ENCODE measurements at places on chromosomes 7 and 10.

DNA sequence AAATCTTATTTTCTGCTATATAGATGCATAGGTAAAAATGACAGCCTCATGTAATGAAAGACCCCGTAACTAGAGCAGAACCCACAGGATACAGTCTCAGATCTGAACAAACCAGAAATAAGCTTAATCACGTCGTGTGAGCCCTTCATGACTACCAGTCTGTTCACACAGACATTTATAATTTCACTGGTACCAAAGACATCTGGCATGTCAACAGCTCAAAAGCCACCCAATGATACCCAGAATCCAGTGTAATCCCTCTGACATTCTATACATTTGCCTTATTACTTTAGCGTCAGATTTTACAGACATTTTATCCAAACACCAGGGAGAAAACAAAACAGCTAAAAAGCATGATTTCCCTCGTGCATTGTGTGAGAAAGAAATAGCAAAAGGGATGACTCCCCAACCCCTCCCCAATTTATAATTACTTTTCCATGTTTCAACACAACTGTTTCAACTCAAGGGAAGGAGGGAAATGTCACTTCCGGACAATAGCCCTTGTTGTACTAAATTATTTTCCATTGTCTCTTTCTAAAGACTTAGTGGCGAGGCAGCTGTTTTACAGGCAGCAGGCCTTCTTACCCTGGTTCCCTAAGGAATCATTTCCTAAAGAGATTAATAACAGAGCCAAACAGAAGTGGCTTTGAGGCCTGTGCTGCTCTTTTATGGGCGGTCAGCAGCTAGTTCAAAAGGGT is 33.2 kb downstream of the DOCK4 start:
- no peak for DNase-seq

- DNase-seq = no peak
Observed at GRCh38 chr7:99000904-99001465, 122.7 kb downstream of the TRRAP start.

GRCh38 chr10:31816318-31816717 is 112.3 kb downstream of the ARHGAP12 start:
- no peak for DNase-seq

DNA sequence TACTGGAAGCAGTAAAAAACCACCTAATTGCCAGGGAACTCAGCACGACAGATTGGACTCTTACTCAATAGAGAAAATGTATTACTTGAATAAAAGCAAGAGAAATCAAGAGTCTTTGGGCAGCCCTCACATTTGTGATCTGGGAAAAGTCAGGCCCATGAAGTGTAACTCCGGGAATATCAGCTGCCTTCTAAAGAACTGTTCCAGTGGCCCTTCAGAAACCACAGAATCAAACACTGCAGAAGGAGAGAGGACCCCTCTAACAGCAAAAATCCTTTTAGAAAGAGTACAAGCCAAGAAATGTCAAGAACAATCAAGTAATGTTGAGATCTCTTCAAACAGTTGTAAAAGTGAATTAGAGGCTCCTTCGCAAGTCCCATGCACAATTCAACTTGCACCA is 540.0 kb upstream of the TEX47 start:
- DNase-seq = no peak

- DNase-seq = no peak
Observed at GRCh38 chr7:128954830-128955802, 17.4 kb downstream of the IRF5 start.

GRCh38 chr7:55172161-55172560 is 153.3 kb downstream of the EGFR start:
- no peak for DNase-seq

DNA sequence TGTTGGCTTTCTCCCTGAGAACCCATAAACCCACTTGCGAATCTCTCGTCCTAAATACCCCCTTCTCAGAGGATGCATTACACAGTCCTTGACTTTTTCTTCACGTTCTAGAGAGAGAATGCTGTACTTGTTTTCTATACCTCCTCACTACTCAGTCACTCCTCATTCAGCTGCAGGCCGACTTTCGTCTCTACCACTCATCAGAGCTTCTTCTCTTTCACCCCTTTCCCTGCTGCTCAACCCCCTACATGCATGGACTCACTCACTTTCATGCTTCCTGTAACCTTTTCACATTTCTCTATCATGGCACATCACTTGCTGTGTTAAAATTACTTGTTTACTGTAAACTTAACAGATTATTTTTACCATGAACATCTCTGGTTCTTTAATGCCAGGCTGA is 19.8 kb downstream of the MDFIC start:
- DNase-seq = no peak

- no peak for DNase-seq
Observed at GRCh38 chr7:131501422-131501821, 55.0 kb downstream of the PODXL start.

DNA sequence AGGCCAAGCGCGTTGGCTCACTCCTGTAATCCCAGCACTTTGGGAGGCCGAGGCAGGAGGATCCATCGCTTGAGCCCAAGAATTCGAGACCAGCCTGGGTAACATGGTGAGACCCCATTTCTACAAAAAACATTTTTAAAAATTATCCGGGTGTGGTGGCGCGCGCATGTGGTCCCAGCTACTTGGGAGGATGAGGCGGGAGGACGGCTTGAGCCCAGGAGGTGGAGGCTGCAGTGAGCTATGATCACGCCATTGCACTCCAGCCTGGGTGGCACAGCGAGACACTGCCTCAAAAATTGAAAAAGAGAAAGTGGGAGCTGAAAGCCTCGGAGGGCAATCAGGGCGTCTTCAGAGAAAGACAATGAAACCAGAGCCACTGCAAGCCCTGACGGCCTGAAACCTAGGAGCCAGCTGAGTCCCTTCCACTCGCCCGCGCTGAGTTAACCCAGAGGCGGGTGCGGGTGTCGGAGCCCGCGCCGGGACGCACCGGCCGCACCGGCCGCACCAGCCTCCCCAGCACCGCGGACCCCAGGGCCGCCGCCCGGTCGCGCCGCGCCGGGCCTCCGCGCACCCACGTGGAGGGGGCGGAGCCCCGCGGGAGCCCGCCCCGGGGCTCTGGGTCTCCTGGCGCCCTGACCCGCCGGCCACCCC is 22.4 kb downstream of the ZFAND2A start:
- DNase-seq = no peak

- no peak for DNase-seq
Observed at GRCh38 chr7:33494474-33494873, 365.1 kb downstream of the BBS9 start.

GRCh38 chr10:84197643-84198042 is 3.3 kb downstream of the CDHR1 start:
- no peak for DNase-seq

GRCh38 chr7:5406957-5407945 is 16.4 kb downstream of the TNRC18 start:
- DNase-seq = no peak

DNA sequence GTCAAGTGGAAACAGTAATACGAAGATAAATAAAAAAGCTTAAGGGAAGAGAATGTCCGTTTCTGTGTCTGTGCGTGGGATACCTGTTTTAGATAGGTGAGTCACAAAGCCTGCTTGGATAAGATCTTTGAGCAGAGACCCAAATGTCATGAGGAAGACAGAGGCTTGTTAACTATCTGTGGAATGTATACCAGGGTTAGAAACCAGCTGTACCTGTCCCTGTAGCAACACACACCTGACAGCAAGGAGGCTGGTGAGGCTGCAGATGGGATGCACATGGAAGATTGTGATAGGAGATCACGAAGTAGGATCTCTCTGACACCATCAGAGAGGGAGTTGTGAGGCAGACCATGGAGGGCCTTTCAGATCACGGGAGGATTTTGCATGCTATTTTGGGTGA is 105.3 kb downstream of the ARHGAP21 start:
- no peak for DNase-seq

- DNase-seq = no peak
Observed at GRCh38 chr10:46090258-46090812, 44.3 kb upstream of the MSMB start.

- no peak for DNase-seq
Observed at GRCh38 chr7:73482746-73483145, 39.3 kb downstream of the BAZ1B start.

GRCh38 chr10:18221882-18222281 is 81.7 kb downstream of the CACNB2 start:
- no peak for DNase-seq

- no peak for DNase-seq
Observed at GRCh38 chr10:72704117-72704516, 12.2 kb downstream of the MCU start.

DNA sequence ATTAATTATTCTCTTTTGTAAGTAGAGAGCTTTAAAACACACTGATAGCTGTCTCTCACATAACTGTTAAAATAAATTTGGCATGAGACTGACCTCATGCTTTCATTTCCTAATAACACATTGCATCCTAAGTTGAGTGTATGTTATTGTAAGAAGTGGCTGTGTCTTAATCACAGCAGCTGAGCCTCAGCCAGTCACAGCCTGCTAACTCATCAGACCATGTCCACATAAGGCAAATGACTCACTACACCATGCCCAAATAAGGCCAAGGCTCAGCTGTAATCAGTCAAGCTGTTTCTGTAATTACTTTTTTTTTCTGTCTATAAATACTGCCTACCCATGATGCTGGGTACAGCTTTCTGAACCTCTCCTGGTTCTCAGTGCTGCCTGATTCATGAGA is 860.9 kb downstream of the XPNPEP1 start:
- no peak for DNase-seq

GRCh38 chr7:43513251-43513650 is 69.7 kb upstream of the STK17A start:
- no peak for DNase-seq

GRCh38 chr7:20417260-20417659 is 86.6 kb downstream of the ITGB8 start:
- no peak for DNase-seq

DNA sequence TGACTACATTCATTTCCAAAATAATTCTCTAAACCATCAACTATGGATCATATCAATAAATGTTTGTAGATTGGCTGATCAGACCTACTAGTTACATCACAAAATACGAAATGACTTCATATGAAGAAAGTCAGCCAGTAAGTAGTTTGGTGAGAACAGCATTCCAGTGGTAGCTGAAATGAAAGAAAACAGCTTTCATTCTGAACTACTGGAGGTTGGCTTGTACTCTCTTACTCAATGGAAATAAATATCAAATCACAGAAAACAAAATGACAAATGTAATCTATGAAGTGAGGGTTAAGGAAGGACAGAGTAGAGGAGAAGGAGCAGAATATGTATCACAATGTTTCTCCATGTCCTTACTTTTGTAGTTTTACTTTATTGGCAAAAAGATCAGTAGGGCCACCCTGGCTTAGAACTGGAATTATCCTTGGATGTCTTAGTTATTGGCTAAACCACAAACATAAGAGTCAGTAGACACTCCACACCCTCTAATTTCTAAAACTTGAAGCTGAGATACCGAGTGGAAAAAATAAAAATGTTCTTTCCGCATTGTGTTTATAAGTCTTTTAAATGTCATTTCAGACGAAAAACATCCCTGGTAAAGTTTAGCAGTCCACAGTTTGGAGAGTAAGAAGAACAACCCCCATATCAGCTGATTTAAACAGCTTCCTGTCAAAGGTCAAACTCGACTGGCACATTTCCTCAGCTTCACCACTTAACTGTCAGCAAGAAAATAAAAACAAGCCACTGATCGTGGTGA is 74.0 kb upstream of the DGKI start:
- DNase-seq = no peak

- no peak for DNase-seq
Observed at GRCh38 chr7:23445326-23445725, 25.0 kb downstream of the IGF2BP3 start.

DNA sequence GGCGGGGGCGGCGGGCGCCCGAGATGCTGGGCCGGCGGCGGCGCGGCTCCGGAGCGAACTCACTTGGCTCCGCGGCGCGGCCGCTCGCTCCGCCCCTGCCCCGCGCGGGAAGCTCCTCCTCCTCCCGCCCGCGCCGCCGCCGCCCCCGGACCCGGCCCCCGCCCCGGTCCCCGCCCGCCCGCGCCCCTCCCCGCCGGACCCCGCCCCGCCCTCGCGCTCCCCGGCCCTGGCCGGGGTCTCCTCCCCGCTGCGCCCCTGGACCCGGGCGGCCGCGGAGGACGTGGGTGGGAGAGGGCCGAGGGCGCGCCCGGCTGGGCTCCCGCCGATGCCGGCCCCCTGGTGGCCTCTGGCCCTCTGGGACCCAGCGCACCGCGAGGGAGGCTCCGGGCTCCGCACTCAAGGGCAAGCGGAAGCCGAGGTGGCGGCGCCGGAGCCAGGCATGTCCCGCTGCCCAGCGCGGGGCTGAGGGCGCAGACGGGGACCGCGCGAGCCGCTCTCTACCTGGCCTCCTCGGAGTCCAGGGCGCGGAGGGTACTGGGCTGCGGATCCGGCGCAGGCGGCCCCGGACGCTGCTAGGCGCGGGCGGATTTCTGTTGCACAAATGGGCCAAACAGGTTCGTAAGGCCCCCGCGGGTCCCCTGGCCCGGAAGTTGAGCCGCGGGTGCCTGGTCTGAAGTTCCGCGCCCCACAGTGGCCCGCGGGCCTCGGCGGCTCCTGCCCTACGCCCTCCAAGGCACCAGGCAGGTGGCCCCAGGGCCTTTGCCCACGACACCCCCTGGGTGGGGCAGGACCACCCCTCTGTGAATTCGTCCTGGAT is at the start of gene TCERG1L:
TSS of gene TCERG1L (minus strand) at position 61 of the 817 bp plus-strand sequence. CDS start 86 bp downstream, outside the sequence.
- no peak for DNase-seq

GRCh38 chr10:110506448-110506847 is 8.7 kb downstream of the DUSP5 start:
- no peak for DNase-seq

DNA sequence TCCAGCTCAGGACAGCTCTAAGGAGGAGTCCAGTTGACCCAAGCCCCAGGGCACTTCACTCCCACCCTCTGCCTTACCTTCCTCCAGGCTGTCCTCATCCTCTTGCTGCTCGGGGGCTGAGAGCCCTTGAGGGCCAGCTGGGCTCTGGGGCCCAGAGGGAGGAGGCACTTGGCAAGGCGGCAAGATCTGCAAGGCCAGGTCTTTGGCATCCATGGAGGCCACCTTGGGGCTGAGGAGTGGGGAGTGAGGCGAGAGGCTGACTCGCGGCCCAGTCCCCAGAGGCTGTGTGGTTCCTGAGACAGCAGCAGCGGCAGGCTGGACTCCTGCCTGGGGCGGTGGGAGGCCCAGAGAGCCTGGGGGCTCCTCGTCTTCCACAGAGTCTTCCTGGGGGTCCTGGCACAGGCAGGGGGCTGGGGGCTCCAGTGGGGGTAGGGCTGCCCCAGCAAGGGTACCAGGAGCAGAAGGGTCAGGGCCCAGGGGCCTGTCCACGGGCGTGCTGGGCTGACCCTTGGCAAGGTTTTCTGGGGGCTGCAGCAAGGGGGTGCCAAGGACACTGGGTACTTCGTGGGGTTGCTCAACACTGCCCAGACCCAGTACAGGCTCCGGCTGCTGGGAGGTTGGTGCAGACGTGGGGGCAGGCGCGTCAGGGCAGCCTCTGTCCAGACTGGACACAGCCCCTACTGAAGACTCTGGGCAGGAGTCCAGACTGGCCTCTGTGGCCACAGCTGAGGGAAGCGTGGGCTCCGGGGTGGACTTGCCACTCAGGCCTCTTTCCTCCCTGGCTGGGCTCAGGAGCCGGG is 6.5 kb downstream of the NACAD start:
- no peak for DNase-seq

GRCh38 chr10:33102071-33102470 is 144.0 kb upstream of the ITGB1 start:
- no peak for DNase-seq
